ENCODE measurements at places on chromosomes 1 and 21. TPM values are rescaled to one million over a fixed set of nuclear protein-coding genes. Genes with fewer than 3 reads are reported as not detected.

DNA sequence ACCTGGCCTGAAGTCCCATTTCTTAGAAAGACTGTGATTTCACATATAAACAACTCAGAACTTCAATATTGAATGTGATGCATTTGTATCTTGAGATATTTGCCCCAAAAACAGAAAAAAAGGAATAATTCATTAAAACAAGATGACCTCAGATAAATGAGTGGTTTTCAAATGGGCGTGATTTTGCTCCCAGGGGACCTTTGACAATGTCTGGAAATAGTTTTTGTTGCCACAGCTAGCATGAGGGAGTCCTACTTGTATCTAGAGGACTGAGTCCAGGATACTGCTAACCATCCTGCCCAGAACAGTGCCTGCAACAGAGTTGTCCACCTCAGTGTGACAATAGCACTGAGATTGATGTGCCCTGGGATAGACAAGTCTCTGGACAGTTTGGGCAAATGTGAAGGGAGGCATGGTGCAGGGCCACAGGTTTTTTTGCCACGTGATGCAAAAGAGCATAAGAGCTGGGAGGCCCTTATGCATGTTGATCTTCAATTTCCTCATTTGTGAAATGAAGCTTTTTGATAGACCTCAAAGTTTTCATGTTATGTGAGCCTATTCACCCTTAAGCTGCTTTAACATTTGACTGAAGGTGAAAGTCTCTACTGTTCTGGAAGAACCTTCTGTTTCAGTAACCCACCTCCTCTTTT, 46.2 kb downstream of the MAP3K7CL start:
- no peak for DNase-seq

DNA sequence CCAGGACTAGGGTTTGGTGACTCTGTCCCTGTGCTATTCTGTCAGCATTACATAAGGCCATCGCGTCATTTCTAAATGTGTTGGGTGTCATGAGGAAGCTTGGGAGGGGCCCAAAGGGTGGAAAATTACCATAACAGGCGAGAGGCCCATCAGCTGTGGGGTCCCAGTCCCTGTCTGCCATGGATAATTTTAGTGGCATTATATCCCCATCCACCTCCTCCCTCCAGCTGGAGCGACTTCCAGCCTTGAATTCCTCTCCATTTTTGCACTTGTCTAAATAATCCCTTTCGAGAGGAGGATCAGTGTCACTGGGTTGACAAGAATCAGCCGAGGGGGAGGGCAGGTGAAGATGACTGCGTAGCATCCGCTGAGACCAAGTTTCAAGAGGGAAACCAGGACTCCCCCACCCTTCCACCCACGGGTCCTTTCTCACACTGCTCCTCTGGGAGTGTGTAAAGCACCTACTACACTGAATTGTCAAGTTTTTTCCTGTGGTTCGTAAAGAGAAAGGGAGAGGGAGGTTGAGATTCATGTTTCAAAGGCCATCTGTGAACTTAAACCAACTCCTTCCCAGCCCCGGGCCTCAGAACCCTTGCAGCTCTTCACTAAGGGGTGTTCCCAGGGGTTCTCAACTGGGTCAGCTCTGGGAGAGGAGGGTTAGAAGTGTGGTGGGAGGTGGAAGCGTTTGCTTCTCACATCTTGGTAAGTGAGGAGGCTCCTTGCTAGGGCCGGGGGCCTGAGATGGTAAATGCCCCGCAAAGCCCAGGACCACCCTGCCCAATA, 29.2 kb downstream of the VASH2 start:
- no peak for DNase-seq

DNA sequence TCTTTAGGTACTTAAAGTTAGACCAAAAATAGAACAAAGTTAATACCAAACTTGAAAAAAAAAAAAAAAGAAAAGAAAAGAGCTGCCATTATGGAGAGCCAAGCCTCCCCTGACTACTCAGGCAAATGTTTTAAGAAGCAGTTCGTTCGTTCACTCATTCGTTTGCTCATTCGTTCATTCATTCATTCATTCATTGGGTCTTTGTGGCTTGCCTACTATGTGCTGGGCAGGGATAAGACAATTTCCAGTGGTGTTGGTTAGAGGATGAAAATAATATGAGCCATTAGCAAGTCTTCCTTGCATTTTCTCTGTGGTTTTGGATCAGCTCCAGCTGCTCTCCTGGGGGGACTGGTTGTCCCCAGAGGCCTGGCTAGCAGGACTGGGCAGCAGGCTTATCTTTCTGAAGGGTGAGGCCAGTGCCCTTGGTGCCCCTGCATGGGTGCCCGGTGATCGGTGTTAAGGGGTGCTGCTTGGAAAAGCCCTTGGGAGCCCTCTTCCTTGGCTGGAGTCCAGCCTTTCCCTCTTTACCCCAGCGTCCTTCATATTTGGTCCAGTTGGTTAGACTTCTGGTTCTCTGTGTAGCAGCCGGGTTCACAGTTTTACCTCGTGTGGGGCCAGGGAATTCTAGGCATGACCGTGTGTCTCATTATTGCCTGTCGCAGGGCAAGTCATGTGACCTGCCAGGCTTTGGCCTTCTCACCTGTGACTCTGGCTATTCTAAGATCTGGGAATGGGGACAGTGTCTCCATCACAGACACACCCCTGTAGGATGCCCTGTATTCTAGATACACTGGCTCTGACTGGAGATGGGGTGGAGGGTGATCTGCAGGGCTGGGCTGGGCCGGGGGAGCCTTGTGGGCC, 32.8 kb downstream of the LHX4 start:
- DNase-seq = no peak

DNA sequence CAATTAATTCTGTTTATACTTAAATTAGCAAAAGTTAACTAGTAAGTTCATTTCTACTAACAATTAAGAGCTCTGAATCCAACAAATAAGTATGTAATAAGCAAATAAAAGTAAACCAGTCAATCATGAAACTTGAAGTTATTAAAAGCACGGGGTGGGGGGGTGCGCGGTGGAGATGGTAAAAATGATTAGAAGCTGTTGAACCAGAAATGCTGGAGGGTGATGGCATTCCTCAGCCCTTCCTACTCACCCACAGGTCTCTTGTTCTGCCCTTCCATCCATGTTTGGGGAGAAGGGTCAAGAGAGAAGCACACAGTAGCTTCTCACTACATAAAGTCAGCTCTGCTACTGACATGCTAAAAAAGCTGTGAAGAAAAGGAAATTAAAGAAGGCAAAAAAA, 63.5 kb downstream of the AKT3 start:
- DNase-seq = no peak

GRCh38 chr1:38242506-38242905, 195.9 kb upstream of the POU3F1 start:
- DNase-seq = no peak

GRCh38 chr21:16829532-16829931, 683.3 kb upstream of the CXADR start:
- DNase-seq = no peak

DNA sequence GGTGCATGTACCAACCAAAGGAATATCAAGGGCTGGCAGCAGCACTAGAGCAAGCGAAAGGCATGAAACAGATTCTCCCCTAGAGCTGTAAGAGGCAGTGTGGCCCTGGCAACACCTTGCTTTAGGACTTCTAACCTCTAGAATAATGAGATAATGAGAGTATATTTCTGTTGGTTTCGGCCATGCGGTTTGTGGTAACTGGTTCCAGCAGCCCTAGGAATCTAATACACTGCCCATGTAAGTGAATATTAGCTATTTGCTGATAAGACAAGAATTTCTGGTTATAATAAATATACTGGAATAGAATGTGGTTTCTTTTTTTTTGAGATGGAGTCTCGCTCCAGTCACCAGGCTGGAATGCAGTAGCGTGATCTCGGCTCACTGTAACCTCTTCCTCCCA, 199.4 kb downstream of the GABPA start:
- no peak for DNase-seq

GRCh38 chr1:209873067-209873799, 45.5 kb downstream of the UTP25 start:
- peak; percentile 81 for DNase-seq

DNA sequence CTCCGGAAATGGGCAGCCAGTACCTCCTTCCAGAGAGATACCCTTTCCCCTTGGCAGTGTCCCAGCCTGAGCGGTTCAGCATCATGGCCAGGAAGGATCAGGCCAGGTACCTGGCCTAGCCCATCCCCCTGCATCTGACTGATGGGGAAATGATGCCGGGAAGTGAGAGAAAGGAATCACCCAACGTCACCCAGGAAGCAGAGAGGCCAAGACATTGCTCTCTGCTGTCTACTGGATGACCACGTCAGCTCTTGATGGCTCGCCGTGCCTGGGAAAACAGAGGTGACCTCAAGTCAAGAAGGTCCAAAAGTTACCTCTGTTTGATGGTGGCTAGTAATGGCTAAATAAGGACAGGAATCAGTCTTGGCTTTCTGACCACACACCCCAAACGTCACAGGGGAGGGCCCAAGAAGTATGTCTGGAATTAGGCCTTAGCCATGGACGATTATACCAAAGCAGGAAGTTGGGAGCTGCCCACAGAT, 79.0 kb downstream of the MRPL37 start:
- no peak for DNase-seq

- DNase-seq = no peak
Observed at GRCh38 chr1:235920596-235921375, 54.1 kb upstream of the LYST start.

- no peak for DNase-seq
Observed at GRCh38 chr1:101247404-101248287, 10.8 kb downstream of the S1PR1 start.

- DNase-seq = no peak
Observed at GRCh38 chr1:51253691-51254090, 17.6 kb downstream of the RNF11 start.

GRCh38 chr1:247407180-247407616, 8.8 kb upstream of the NLRP3 start:
- DNase-seq = no peak

DNA sequence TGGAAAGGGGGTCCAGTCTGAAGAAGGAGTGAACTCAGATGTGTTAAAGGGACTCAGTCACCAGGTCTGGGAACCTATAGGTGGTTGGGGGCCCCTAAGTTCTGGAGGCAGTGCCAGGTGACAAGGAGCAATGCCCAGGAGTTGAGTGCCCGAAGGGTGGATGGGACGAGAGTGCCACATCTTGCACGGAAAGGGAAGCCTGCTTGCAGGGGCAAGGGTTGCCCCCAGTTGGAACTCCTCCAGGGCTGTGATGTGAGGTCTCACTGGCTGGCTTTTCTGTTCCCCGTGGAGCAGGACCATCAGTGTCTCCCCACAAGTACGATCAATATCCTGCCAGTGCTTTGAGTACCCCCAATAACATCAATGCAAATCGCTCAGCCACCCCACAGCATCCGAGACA, 107.3 kb downstream of the TOMM20 start:
- no peak for DNase-seq

DNA sequence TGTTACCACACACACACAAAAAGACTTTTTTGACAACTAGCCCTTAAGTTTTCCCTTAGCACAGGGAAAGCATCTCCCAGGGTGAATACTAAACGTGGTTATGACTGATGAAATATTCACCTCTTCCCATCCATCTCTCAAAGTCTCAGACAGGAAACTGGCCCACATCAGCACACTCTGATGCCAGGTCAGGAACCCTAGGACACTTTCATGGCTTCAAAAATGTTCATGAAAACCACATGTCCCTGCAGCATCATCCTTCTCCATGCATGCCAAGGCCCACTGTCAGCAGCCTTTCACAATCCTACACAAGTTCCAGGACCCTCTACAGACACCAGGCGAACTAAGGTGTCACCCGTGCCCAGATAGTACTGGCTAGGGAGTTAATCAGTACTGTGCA, 68.7 kb downstream of the DNTTIP2 start:
- no peak for DNase-seq

GRCh38 chr21:29130270-29130969, at the start of gene MAP3K7CL:
TSS of gene MAP3K7CL (plus strand) at chr21:29130644. CDS start at chr21:29133345, 2,701 bp downstream.
- no peak for DNase-seq

- DNase-seq = peak; percentile 99
Observed at GRCh38 chr1:224542783-224543440, 73.2 kb upstream of the CNIH3 start.

DNA sequence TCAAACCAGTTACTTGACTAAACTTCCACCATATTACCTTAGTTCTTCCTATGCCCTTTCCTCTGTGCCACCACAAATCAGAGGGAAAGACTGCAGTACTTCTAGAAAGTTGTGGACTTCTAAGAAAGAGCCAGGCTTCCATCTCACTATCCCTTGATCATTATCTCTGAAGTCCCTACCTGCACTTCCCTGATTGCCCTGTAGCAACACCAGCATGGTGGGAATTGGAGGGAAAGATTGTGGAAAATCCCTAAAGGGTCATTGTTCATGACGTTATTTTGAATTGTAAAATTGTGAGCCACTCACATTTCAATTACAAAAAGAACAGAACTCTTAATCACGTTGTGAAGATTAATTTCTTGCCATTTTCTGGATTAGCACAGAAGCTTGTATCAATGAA, 23.4 kb upstream of the KIAA1614 start:
- DNase-seq = no peak

DNA sequence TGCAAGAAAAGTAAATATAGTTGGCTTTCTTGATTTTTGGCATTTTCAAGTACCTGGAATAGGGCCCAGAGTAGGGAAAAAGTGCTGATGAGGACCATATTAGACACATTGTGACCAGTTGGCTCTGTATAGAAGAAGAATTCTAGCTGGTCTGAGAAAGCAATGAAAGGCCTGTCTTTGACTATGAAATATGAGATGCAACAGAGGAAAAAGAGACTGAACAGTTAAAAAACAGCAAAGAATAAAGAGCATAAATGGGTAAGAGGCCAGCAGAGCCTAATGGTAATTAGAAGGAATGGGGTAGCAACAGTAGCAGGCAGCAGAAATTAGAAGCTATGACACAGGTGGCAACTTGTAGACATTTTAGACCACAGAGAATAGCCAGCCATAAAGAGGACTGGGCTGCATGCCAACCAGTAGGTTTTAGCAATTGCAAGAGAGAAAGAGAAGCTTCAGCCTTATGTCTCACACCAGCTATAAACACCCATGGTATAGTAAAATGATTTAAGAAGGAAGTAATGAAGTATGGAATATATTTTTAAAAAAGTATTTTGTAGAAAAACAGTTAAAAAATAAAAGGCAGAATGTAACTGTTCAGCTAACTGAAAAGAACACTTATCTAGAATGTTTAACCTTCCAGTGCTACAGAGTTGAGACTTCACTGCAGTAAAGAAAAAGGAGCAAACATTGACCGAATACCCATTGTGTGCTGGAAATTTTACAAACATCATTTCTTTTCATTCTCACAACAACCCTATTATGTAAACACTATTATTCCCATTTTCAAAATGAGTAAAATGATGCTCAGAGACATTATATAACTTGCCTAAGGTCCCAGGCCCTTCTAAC, 114.1 kb downstream of the LHX4 start:
- peak; percentile 18 for DNase-seq

- DNase-seq = peak; percentile 53
Observed at GRCh38 chr1:7940745-7941436, at the start of gene TNFRSF9. TSS of gene TNFRSF9 (minus strand) at chr1:7940839. CDS start at chr1:7939994, 845 bp downstream.

DNM3 gene
- 8.2 TPM for total RNA-seq

TRIM63 gene
- not detected for total RNA-seq

PDC gene
- not detected for total RNA-seq

CACNA1S gene
- not detected for total RNA-seq

UBL4B gene
- total RNA-seq = not detected

ECE1 gene
- total RNA-seq = 442 TPM

NUP210L gene
- 0.09 TPM for total RNA-seq

KRTAP12-2 gene
- total RNA-seq = not detected

FMO1 gene
- total RNA-seq = not detected
